ENCODE measurements at places on chromosomes 3 and 15.
A peak's percentile ranks its signal among the peaks of the same experiment; 100 is the strongest.

- DNase-seq = peak; percentile 96
Observed at GRCh38 chr3:130759692-130760338, 13.2 kb upstream of the PIK3R4 start.

GRCh38 chr15:70032509-70032908, 65.2 kb downstream of the TLE3 start:
- no peak for DNase-seq

- DNase-seq = no peak
Observed at GRCh38 chr3:71587958-71588357, 4.4 kb upstream of the FOXP1 start.

GRCh38 chr15:60471314-60471713, 7.6 kb downstream of the ICE2 start:
- DNase-seq = no peak

GRCh38 chr3:140134231-140134965, 199.4 kb downstream of the CLSTN2 start:
- no peak for DNase-seq

GRCh38 chr3:9736831-9737230, 5.3 kb downstream of the BRPF1 start:
- no peak for DNase-seq

DNA sequence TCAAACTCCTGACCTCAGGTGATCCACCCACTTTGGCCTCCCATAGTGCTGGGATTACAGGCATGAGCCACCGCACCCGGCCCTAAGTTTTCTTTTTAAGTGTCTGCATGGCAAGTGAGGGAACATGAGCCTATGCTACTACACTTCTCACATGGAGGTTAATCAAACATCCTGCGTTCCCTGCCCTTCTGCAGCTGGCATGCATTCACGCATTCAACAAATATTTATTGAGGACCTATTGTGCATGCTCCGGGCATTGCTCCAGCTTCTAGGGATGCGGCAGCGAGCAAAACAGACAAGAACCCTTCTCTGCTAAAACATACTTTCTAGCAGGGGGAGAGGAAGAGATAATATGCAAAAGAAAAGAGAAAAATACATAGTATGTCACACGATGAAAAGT, 42.6 kb upstream of the ACKR4 start:
- DNase-seq = no peak

DNA sequence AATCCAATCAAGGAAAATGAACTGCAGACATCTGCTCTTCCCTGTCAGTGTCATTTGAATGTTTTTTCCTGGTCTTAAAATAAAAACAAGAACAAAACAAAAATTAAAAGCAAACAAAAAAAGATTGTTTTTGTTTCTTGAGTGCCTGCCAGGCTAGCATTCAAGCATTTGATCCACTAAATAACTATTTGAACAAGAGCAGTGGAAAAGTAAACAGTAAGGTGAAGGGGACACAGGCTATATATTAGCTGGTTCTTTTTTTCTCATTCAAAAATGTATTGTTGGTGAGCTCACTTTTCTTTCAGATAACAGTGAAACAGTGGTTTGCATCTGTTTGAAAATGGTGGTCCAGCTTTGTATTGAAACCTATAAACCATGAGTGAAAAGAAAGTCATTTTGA, 586.9 kb upstream of the SGO1 start:
- DNase-seq = no peak

- no peak for DNase-seq
Observed at GRCh38 chr3:128409624-128410581, 56.8 kb downstream of the DNAJB8 start.

- no peak for DNase-seq
Observed at GRCh38 chr3:48555231-48555948, 1.2 kb downstream of the PFKFB4 start.

DNA sequence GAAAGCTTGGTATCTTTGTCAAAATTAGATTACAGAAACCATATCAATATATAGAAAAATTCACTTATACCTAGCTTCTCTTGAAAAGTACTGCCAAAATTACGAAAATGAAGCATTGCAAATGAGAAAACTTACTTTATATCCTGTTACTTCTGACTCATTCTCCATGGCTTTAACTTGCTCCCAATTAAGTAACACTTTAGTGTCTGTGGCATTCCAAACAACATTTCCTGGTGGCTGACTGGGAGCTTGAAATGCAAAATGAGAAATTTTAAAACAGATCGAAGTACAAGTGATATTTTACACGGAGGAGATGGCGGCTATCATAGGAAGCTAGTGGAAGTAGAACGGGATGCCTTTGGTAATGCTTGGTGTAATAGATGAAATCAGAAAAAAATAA, 347.3 kb downstream of the CNTN3 start:
- DNase-seq = no peak

GRCh38 chr15:89462198-89462912, 34.0 kb downstream of the RHCG start:
- peak; percentile 8 for DNase-seq

GRCh38 chr15:40953713-40954074, 423 bp downstream of the CHAC1 start:
- DNase-seq = no peak

DNA sequence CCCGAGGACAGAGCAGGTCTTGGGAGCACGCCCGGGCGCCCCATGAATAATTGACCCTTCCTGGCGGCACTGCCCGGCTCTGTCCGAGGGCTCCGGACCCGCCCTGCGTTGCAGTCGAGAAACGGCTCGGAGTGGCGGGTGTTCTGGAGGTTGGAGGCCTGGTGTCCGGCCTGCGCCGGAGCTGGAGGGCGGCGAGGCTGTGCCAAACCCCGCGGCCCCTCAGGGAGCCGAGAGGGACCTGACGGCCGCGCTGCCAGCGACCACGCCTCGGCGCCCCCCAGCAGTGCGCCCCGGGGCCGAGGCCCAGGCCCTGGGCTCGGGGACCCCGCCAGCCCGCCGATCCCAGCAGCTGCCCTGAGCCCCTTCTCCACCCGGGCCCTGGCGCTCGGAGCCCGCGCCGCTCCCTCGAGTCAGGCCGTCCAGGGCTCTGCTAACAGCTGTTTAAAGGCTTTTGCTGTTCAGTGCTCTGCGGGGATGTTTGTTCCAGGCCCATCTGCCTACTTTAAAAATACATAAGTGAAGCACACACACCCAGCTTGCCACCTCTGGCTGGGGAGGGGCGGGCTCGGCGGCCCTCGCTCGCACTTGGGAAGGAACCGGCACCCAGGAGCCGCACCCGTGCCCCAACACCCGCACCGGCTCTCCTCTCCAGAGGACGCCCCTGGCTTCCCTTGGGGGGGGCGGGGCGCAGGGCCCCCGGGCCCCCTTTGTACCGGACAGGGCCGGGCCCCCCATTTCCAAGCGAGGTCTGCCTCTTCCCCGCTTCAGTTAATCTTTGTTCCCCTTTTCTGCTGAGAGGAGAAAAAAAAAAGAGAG, 730 bp upstream of the ZNF710 start:
- no peak for DNase-seq

DNA sequence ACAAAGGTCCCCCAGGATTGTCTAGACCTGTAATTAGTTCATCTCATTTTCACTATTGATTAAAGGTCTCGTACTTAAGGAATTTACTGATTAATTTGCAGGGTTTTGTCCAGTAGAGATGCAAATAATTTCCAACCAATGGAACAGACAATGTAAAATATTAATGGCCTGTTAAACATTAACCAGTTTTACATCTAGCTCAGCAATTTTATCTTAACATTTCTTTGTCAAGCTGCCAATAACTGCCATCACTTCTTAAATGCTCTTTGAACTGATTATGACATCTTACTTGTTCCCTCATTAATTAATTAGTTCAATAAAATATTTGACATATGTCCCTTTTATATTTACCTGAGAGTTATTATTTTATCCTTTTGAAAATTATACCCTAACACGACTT, 9.4 kb upstream of the STRIT1 start:
- DNase-seq = no peak

GRCh38 chr3:123447749-123448517, 957 bp downstream of the ADCY5 start:
- peak; percentile 23 for DNase-seq

DNA sequence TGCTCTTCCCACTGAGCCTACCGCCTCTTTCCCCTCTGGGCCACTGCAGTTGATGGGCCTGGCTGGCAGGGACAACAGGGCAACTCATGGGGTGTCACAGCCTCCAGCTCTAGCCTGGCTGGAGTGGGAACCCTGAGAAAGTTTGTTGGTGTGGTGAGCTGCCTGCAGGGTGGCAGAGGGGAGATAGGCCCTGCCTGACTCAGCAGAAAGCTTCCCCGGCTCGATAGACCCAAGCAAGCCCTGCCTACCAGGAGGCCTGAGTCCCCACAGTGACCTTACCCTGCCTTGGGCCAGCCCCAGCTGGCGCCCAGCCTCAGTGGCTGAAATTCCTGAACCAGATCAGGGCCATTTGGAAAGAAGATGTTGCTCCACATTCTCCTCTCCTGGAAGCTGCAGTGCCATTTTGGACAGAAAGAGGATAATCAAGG, 29.4 kb downstream of the ABTB1 start:
- DNase-seq = no peak
